CD4-positive, CD25-positive, alpha-beta regulatory T cell (primary cell): ENCODE measurements at places on chromosomes 2 and 18. TPM values are rescaled to one million over a fixed set of nuclear protein-coding genes. Genes with fewer than 3 reads are reported as not detected.
A peak's percentile ranks its signal among the peaks of the same experiment; 100 is the strongest.

GRCh38 chr2:18626256-18626668 is 36.9 kb upstream of the NT5C1B start:
- H3K36me3 ChIP-seq, result no peaks in the 10 kb centered on the region
- no peak overlapping the region for H3K4me3 ChIP-seq

- H3K36me3 ChIP-seq, result no peaks in the 10 kb centered on the region
- H3K27me3 ChIP-seq, result peaks cover 10% of the 10 kb centered on the region
- H3K4me3 ChIP-seq, result no peak overlapping the region
- H3K27ac ChIP-seq, result no peak overlapping the region
- no peaks in the 10 kb centered on the region for H3K4me1 ChIP-seq
Observed at GRCh38 chr2:86300496-86300895, 36.9 kb downstream of the REEP1 start.

DNA sequence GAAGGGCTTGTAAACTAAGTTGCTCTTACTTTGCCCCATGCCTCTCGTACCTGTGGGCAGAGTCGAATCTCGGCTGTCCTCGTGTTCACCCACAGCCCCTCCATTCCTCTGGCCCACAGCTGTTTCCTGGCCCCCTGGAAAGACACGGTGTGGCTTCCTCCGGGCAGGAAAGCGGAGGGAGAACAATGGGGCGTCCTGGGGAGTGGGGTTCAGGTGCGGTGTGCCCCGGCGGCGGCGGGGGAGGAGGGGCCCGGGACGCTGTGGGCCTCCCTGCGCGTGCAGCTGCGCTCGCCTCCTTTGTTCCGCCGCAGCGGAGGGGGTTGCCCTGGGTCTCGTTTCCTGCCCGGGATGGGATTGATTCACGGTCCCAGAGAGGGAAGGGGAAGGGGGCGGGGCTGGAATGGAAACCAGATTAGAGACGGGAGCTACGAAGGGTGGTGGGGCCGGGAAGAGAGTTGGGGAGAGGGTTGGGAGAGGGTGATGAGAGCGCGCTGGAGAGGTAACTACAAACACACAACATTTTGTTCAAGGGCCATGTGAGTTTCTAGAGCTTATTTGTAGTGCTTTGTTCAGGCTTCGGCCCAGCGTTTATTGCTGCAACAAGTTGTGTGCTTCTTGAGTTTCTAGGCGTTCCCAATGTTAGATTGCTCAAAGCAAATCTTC is 796 bp downstream of the MYO1B start:
- H3K4me3 ChIP-seq, result no peak overlapping the region
- H3K27ac ChIP-seq, result no peak overlapping the region
- H3K27me3 ChIP-seq, result peaks cover 38% of the 10 kb centered on the region
- H3K36me3 ChIP-seq, result no peaks in the 10 kb centered on the region
- H3K4me1 ChIP-seq, result peaks cover 16% of the 10 kb centered on the region
- DNase-seq, result peak; percentile 17

DNA sequence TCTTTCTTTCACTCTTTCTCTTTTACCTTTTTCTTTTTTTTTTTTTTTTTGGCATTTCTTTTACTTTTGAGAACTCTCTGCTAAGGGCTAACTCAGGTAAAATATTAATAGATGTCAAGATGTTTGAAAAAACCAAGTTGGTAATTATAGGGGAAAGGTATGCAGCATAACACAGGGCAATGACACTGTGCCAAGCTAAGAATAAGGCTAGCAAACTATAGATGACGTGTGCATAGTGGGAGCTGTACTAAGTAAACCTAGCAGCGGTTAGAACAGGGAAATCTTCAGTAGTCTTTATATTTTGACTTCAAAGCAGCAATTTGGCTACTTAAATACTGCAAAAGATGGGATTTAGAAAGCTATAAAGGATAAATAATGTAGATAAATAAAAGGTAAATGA is 415.4 kb upstream of the RGPD4 start:
- no peaks in the 10 kb centered on the region for H3K4me1 ChIP-seq
- H3K4me3 ChIP-seq, result no peak overlapping the region
- DNase-seq, result no peak
- no peak overlapping the region for H3K27ac ChIP-seq
- no peaks in the 10 kb centered on the region for H3K36me3 ChIP-seq
- H3K27me3 ChIP-seq, result no peaks in the 10 kb centered on the region

GRCh38 chr2:203532957-203533658 is 2.0 kb downstream of the RAPH1 start:
- H3K4me3 ChIP-seq, result peak overlapping the region; percentile 67
- H3K27ac ChIP-seq, result no peak overlapping the region
- no peak for DNase-seq

DNA sequence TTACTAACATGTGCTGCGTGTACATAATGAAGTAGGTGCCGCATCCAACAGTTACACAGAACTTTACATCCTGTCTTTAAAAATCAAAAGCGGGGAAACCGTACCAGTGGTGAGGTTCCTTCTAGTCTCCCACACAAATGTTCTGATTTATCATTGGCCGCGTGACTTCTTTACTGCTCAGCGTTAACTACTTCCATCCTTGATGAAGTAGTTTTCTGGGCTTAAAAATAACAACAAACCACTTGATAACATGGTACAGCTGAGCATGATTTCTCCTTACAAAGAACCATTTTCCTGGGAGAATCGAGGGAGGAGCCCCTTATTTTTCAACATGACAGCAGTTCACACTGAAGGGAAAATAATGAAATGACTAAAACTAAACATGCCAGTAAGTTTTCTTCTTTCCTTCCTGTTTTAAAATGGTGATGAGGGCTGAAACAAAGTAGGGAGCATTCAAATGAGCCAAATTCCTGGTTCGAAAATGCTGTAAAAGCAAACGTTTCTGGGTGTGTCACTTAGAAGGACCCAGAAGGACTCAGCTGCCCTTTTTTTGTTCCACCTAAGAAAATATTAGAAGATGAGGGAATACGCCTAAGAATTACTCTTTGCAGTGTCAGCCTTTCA is 9.9 kb downstream of the EMILIN2 start:
- H3K4me1 ChIP-seq, result no peaks in the 10 kb centered on the region
- H3K36me3 ChIP-seq, result no peaks in the 10 kb centered on the region
- H3K27ac ChIP-seq, result no peak overlapping the region
- H3K4me3 ChIP-seq, result no peak overlapping the region
- H3K27me3 ChIP-seq, result no peaks in the 10 kb centered on the region

GRCh38 chr2:64688909-64689308 is 35.2 kb upstream of the SERTAD2 start:
- H3K36me3 ChIP-seq, result no peaks in the 10 kb centered on the region
- no peak overlapping the region for H3K27ac ChIP-seq
- no peak for DNase-seq
- H3K27me3 ChIP-seq, result no peaks in the 10 kb centered on the region
- H3K4me1 ChIP-seq, result no peaks in the 10 kb centered on the region
- H3K4me3 ChIP-seq, result no peak overlapping the region

- DNase-seq, result no peak
- H3K4me3 ChIP-seq, result no peak overlapping the region
- no peaks in the 10 kb centered on the region for H3K4me1 ChIP-seq
- no peak overlapping the region for H3K27ac ChIP-seq
Observed at GRCh38 chr2:125516496-125517109, 1139.4 kb upstream of the GYPC start.

- H3K36me3 ChIP-seq, result no peaks in the 10 kb centered on the region
- H3K4me1 ChIP-seq, result no peaks in the 10 kb centered on the region
- no peak for DNase-seq
- no peaks in the 10 kb centered on the region for H3K27me3 ChIP-seq
Observed at GRCh38 chr2:154229966-154230365, 358.2 kb downstream of the GALNT13 start.

DNA sequence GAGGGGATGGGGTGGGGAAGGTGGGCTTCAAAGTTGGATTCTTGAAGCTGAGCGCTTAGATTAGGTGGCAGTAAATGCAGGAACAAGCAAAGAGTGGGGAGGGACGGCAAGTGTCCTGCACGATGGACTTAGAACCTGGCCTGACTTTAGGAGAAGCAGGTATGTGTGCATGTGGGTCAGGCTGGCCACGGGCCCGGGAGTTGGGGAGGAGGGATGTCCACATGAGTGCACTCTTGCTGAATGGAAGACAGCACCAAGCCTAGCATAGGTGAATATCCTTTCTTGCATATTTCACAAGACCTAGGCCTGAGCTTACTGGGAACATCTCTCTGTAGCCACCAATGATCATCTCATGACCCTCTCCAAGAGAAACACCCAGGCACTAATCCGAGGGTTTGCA is 96.1 kb downstream of the DDX1 start:
- H3K36me3 ChIP-seq, result no peaks in the 10 kb centered on the region
- DNase-seq, result no peak
- no peaks in the 10 kb centered on the region for H3K27me3 ChIP-seq
- no peak overlapping the region for H3K4me3 ChIP-seq
- no peaks in the 10 kb centered on the region for H3K4me1 ChIP-seq

- DNase-seq, result no peak
- H3K4me3 ChIP-seq, result no peak overlapping the region
- no peak overlapping the region for H3K27ac ChIP-seq
- no peaks in the 10 kb centered on the region for H3K36me3 ChIP-seq
- peaks cover 9% of the 10 kb centered on the region for H3K27me3 ChIP-seq
- peaks cover 6% of the 10 kb centered on the region for H3K4me1 ChIP-seq
Observed at GRCh38 chr2:111904726-111905474, 6.5 kb downstream of the MERTK start.

DNA sequence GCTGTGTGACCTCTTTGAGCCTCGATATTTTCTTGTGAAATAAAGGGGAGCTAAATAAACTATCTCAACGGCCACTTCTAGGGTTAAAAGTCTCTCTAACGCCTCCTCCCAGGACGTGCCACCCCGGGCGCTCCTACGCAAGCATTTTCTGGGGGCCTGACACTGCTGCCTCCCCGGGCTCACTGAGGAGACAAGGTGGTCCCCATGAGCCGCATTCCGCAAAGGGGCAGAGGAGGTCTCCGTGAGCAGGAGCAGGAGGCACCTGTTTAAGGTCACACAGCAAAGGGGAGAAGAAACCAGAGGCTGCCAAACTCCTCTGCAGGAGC is 913 bp upstream of the WNT10A start:
- DNase-seq, result no peak
- H3K4me1 ChIP-seq, result peaks cover 57% of the 10 kb centered on the region
- H3K27ac ChIP-seq, result peak overlapping the region; percentile 92
- peak overlapping the region; percentile 55 for H3K4me3 ChIP-seq
- peaks cover 5% of the 10 kb centered on the region for H3K27me3 ChIP-seq
- H3K36me3 ChIP-seq, result no peaks in the 10 kb centered on the region

DNA sequence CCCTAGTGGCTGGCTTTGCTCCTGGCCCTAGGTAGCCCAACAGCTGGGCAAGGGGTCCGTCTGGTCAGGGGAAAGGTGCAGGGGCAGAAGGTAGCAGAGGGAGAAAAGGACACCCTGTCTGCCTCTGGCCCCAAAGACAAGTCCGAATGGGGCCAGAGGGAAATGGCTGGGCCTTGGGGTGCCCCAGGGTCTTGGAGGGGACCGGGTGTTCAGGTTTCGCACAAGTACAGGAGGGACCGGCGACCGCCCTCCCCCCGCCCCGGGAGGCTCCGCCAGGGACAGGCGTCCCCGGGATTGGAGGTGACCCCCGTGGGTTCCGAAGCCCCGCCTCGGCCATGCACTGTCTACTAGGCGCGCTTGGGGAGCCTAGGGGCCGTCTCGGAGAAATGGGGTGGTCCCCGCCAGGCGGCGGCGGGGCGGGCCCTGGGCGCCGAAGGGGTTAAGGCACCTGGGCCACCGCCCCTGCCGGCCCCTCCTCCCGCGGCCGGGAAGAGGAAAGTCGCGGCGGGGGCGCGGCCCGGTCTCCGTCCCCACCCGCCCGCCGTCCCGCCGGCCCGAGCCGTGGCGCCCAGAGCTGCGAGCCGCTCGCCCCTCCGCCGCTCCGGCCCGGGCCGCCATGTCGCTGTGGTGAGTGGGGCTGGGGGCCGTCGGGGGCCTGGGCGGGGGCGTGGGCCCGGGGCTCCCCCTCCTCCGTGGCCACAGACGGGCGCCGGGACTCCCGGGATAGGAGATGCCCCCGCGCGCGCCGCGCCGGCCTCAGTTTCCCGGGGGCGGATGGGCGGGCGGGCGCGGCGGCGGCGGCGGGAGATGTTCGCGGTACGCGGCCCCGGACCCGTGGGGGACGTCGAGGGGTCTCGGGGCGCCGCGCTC is at the start of gene B3GNT7:
Gene B3GNT7 (plus strand): TSS at position 523 of the 870 bp plus-strand sequence. CDS start 94 bp downstream, at position 617.
- no peak for DNase-seq
- H3K4me3 ChIP-seq, result no peak within 1 kb of the TSS
- no peaks in the 10 kb centered on the region for H3K27me3 ChIP-seq
- no peaks in the 10 kb centered on the region for H3K4me1 ChIP-seq
- no peak within 1 kb of the TSS for H3K27ac ChIP-seq

DNA sequence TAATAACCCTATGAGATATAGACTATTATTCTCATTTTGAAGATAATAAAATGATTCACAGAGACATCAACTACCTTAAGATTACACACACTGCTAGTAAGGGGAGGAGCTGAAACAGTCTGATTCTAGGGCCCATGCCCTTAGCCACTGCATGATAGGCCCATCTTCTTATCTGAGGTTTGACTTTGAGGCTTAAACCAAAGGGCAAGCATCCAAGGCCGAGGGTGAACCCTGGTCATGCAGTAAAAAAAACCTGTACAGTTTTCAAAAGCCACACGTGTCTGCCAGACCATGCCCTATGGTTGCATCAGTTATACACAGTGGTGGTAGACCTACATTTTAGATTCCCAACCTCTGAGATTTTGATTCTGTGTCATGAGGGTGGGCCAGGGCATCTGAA is 44.8 kb downstream of the POLE4 start:
- DNase-seq, result no peak
- H3K27ac ChIP-seq, result no peak overlapping the region
- no peaks in the 10 kb centered on the region for H3K27me3 ChIP-seq
- H3K36me3 ChIP-seq, result no peaks in the 10 kb centered on the region
- H3K4me3 ChIP-seq, result no peak overlapping the region
- H3K4me1 ChIP-seq, result no peaks in the 10 kb centered on the region

GRCh38 chr2:44131177-44131576 is 37.5 kb upstream of the PPM1B start:
- no peak for DNase-seq
- H3K4me3 ChIP-seq, result no peak overlapping the region
- no peak overlapping the region for H3K27ac ChIP-seq
- peaks cover 8% of the 10 kb centered on the region for H3K27me3 ChIP-seq
- H3K36me3 ChIP-seq, result no peaks in the 10 kb centered on the region

DNA sequence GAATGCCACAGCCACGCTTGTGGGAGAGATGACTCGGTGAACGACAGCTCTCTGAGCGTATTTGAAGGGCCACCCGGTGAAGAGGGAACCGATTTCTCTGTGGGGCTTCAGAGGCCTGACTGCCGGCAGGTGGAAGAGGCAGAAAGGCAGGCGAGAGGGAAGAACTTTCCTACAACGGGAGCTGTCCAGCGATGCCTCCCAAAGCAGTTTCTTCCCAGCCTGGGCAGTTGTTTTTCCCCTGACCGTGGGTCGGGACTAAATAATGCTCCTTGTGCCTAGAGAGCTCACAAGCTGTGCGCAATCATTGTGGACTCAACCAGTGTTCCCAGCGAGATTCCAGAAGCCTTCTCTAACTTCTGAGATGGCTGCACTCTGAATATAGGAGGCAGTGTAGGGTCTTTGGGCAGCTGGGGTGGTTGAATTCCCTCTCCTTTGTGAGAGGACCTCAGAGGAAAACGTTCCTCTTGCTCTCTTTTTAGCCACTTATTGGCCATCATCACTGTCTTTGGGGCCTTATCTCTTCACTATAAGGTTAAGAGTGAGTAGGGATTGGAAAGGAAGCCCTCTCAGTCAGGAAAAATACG is 710 bp downstream of the SEC11C start:
- DNase-seq, result no peak
- H3K27ac ChIP-seq, result peak overlapping the region; percentile 98
- H3K4me1 ChIP-seq, result peaks cover 43% of the 10 kb centered on the region
- H3K4me3 ChIP-seq, result peak overlapping the region; percentile 85
- peaks cover 7% of the 10 kb centered on the region for H3K27me3 ChIP-seq
- no peaks in the 10 kb centered on the region for H3K36me3 ChIP-seq

SPHKAP gene
- not detected for total RNA-seq

ERCC3 gene
- 50.2 TPM for total RNA-seq

SLC4A3 gene
- total RNA-seq, result not detected

IFIH1 gene
- 52.8 TPM for total RNA-seq

GAL3ST2 gene
- 1.1 TPM for total RNA-seq

RAD51AP2 gene
- not detected for total RNA-seq

ANKRD53 gene
- total RNA-seq, result 0.94 TPM

SLC66A3 gene
- total RNA-seq, result 26.9 TPM

SERPINB10 gene
- not detected for total RNA-seq
